ENCODE measurements at places on chromosomes 1 and 21.

- no peak for DNase-seq
Measured at GRCh38 chr1:34645109-34645688, 109.6 kb upstream of the GJB5 start.

DNA sequence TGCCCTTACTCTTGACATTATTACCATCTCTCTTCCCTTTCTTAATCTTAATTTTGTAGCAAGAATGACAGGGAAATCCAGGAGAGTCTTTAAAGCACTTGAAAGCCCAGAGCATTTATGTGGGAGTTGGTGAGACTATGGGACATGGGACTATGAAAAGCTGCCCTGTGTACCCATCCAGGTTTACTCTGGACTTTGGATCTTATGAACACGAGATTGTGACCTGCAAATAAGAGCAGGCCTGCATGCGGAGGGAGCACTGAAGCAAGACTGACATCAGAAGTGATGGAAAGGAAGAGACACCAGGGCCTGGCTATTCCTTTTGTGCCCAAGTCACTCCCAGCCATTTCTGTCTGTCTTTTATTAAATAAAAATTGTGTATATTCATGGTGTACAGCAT, 209.6 kb downstream of the NUF2 start:
- DNase-seq: no peak

- no peak for DNase-seq
Measured at GRCh38 chr1:27126391-27126790, 28.5 kb downstream of the SLC9A1 start.

DNA sequence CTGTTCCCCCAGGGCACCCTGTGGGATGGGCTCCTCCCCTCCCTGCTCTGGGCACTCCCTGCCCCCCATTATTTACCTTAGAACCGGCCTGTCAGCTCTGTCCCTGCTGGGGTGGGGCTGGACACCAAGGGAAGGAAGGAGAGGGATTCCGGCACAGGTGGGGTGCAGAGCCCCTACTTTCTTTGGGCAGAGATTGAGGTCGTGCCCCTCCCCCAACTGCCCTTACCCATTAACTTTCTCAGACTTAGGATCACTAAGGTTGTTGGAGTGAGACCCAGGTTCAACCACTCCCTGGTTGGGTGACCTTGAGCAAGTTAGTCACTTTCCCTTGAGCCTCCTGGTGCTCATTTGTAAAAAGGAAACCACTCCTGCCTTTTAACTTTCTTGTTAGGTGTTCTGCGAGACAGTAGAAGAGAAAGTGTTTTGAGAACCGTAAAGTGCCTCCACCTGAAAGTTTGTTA, 57.0 kb upstream of the SYNC start:
- DNase-seq: no peak

GRCh38 chr1:107830526-107830925, 134.5 kb downstream of the VAV3 start:
- DNase-seq: no peak

GRCh38 chr1:53766831-53767405, 28.0 kb upstream of the GLIS1 start:
- no peak for DNase-seq

DNA sequence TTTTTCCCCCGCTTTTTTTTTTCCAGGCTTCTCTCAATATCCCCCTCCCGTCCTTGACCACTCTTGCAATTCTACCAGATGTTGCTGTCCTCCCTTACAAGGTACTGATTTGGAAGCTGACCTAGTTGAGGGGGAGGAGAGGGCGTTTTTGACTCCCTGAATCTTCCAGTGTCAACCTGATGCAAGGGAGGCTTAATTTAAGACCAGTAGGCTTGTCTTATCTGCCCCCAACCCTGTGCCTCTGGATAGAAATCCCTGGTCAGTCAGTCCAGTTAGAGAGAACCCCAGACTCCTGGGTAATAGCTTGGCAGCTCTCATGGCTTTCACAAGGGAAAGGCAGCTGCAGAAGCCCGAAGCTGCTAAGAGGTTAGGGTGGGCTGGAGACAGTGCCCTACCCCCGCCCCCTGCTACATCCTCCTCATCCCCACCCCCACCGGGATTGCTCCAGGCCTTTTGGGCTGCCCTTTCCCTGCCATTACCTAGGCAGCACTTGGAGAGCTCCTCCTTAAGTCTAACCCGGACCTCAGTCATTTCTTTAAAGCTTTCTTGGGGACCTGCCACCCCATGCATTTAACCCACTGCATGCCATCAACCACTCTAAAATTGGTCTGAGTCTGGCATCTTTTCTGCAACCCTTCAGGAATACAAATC, 3.6 kb downstream of the ACKR1 start:
- no peak for DNase-seq

All from Panc1 (cell line).